ENCODE measurements at places on chromosomes 2 and 18.

DNA sequence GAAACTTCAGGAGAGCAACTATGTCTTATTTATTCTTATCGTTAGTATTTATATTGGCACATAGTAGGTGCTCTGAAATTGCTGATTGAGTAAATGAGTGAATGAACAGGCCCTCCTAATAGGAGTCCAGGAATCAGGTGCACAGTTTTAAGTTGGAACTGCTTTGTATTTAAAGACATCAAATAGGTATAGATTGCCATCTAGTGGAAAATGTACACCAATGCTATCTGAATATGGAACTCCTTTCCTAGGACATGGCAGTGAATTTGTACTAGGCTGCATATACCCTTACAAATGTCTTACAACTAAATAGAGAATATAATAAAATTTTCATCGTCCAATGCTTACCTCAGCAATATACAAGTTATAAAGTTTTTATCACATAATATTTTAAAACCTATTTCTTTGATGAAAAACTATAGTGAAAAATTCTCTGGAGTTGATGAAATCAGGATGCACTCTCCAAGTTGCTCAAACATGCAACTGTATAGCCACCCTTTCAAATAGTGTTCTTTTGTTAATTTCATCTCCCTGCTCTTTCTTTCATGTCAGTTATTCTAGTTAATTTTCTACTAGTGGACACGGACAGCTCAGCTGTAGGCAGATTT lies 318.9 kb upstream of the SYT4 start:
- no peak for DNase-seq

- DNase-seq: no peak
These were observed 35.4 kb upstream of the ITGAV start for GRCh38 chr2:186554429-186554828.

GRCh38 chr2:107663632-107664031 lies 163.1 kb upstream of the RGPD4 start:
- DNase-seq: no peak

GRCh38 chr18:12606592-12607315 lies 51.2 kb downstream of the SPIRE1 start:
- no peak for DNase-seq

GRCh38 chr2:183349091-183349490 lies 224.8 kb downstream of the NUP35 start:
- DNase-seq: no peak

DNA sequence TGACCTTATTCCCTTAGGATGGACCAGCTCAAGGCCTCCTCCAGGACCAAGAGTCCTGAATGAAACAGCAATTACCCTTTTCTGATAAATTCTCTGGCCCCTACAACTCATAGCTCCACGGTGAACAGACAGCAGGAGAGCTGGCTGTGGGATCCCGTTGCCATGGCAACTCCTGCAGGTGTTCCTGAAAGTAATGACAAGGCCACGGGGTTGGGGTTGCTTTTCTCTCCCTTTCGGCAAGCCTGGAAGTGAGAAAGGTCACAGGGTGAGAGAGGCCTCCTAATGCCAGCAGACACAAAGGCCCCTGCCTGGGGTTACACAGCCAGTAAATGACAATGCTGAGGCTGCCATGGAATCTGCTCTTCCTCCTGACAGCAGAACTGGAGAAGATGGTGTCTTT lies 403.0 kb downstream of the NBAS start:
- no peak for DNase-seq

- no peak for DNase-seq
These were observed 49.2 kb upstream of the NAB1 start for GRCh38 chr2:190599546-190600220.

DNA sequence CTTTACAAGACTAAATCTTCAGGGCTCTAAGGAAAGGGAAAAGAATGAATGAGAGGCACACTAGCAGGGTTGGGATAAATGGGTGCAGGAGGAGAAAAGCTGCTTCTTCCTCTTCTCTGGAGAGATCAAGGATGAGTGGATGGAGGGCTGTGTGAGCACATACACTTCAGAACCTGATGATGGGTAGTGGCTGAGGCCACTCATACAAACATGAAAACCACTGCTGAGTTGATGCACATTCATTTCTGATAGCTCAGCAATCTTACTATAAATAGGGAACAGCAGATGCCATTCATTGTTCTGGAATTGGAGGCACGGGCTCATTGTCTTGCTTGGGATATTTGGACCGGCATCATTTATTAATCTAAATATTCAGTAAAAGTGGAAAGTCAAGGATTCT lies 152.4 kb upstream of the KCTD1 start:
- DNase-seq: no peak

DNA sequence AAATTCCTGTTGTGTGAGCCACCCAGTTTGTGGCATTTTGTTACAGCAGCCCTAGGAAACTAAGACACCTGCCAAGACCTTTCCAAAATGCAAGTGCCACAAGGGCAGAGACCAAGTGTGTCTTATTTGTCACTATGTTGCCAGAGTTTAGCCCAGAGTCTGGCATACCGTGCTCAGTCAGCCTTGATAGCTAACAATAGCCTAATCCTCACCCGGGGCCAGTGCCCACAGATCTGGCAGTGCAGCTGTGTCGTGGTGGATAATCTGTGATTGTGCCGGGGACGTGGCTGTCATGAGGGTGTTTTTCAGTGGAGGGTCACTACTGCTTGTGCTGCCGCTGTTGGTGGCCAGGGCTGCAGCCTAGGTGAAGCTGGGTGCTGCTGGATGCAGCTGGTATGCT lies 53.5 kb downstream of the MEP1B start:
- no peak for DNase-seq

DNA sequence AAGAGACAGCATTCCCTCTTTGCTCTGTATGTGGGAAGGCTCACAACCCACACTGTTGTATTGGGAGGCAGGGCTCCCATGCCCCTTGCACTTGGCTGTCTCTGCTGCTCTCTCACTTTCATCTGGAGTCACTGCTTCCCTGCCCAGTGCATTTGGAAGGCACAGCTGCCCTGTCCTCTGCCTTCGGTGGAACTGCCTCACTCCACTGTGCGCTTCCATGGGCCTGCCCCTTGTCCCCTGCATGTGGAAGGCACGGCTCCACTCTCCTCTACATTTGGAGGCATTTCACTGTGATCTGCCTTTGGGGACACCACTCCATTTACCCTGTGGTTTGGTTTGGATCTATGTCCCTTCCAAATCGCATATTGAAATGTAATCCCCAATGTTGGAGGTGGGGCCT lies 9.1 kb upstream of the PROM2 start:
- DNase-seq: no peak

- no peak for DNase-seq
These were observed 86.7 kb downstream of the ITSN2 start for GRCh38 chr2:24273598-24273997.

DNA sequence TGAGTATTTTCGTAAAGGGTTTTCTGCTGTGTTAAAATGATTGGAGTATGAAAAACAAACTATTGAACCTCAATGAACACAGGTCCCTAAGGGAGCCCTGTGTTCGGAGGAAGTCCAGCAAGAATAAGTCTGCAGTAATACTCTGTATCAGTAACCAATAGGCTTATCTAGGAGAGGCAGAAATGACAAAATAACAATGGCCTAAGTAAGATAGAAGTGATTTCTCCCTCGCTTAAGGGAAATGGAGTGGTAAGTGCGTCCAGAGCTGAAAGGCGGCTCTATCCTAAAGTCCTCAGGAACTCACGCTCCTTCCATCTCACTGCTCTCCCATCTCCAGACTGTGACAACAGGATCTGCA lies 29.3 kb upstream of the MFSD6 start:
- DNase-seq: no peak

DNA sequence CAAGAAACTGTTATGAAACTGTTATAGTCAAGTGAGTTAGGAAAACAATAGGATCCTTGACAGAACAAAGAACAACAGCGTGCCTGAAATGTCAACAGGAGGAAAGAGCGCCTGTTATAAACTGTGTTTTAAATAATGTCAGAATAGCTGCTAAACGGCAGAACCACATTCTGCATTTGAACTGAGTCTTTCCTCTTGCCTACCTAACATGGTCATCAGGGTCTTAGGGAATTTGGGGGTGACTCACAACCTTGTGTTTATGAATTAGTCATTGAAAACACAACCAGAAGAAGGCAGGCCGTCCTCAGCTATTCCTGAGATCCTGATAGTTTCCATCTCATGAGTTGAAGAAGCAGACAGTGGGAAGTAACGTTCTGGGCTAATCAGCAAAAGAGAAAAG lies 222.0 kb upstream of the FN1 start:
- DNase-seq: no peak

Measured in GDM1 (cell line).